KG1 (cell line): ENCODE measurements at places on chromosomes 5 and 9.
A peak's percentile ranks its signal among the peaks of the same experiment; 100 is the strongest.

DNA sequence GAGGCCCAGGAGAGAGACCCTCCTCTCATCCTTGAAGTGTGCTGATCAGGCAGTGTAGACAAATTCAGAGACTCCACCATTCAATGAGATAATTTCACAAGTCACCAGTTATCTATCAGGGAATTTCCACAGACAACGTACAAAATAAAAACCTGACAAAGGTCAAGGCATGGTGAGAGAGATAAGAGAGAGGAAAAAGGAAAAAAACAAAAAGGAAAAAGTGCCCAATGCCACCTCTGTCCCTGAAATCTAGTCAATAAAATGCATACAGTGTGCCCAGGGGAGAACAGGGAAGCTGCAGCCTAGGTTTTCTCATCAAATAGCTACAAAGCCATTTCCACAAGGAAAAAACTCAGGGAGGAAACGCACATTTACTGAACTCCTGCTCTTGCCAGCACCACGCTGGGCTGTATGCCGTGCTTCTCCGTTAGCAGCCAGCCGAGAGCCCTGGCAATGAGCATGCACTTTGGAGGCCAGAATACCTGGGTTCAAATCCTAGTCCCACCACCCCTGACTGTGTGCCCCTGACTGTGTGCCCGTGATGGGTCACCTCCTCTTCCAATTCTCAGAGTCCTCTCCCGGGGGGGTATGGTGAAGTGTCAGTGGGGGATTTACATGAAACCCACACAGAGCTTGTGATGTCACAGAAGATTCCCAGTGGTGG is 11.6 kb downstream of the WHRN start:
- DNase-seq, result no peak

DNA sequence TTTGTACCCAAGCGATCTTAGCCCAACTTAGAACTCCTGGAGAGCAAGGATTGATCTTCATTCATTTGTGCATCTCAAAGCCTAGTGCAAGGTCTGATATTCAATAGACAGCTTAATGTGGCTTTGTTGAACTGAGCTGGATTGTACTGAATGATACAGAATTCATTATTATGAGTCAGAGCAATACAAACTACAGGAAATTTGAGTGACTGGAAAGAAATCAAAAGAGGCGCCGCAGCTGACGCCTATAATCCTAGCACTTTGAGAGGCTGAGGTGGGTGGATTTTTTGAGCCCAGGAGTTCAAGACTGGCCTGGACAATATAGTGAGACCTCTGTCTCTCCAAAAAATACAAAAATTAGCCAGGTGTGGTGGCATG is 58.6 kb downstream of the ENC1 start:
- DNase-seq, result no peak

- DNase-seq, result no peak
These were observed 54.4 kb downstream of the CCDC192 start for GRCh38 chr5:127757576-127757975.

- no peak for DNase-seq
These were observed 183.0 kb downstream of the CETN3 start for GRCh38 chr5:90226433-90227099.

DNA sequence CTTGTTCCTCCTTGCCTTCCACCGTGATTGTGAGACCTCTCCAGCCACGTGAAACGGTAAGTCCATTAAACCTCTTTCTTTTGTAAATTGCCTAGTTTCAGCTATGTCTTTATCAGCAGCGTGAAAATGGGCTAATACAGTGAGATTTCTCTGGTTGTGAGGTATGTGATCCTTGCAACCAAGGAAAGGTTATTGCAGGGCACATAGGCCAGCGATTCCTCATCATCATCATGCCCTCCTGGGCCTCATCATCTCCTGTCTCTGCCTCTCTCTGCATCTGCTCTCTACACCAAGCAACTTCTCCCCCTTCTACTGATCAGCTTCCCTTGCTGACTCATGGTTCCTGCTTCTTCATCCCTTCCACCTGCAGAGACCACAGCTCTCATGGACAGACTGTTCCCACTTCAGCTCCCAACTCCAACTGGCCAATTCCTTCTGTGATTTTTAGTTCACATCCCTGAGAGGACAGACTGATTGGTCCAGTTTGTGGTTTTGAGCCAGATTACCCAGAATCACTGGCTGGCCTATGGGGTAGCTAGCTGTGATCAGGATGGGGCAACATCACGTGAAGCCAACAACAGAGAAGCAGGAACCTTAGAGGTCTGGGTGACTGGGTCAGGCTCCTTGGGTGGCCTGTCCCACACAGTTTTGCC is 53.1 kb downstream of the LIX1 start:
- DNase-seq, result no peak

DNA sequence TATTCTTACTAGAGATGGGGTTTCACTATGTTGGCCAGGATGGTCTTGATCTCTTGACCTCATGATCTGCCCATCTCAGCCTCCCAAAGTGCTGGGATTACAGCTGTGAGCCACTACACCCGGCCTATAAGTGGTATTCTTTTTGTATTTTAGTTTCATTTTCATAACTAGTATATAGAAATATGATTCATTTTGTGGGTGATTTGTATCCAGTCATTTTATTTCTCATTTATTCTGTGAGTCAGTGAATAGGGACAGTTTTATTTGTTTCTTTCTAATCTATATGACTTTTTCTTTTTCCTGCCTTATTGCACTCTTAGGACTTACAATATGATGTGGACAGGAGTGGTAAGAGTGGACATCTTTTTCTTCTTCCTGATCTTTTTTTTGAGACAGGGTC is 112.9 kb downstream of the AOPEP start:
- no peak for DNase-seq

DNA sequence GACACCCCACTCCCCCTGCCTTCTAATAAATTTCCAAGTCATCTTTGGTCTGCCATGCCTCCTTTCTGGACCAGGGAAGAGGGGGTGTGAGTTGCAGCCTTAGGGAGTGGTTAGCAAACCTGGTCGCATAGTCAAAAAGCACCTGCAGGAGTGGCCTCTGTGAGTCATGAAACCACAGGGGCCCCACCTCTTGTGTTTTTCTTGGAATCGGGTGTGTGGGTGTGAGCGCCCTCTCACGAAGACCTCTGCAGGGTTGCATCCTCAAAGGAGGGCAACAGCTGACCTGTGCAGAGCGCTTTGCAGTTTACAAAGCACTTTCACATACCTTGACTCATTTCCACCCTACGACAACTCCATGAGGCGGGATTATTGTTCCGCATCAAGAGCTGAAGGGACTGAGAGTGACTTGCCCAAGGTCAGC is 36.8 kb upstream of the TEX48 start:
- no peak for DNase-seq

GRCh38 chr9:133377721-133378216 is 1.6 kb downstream of the STKLD1 start:
- DNase-seq, result no peak

DNA sequence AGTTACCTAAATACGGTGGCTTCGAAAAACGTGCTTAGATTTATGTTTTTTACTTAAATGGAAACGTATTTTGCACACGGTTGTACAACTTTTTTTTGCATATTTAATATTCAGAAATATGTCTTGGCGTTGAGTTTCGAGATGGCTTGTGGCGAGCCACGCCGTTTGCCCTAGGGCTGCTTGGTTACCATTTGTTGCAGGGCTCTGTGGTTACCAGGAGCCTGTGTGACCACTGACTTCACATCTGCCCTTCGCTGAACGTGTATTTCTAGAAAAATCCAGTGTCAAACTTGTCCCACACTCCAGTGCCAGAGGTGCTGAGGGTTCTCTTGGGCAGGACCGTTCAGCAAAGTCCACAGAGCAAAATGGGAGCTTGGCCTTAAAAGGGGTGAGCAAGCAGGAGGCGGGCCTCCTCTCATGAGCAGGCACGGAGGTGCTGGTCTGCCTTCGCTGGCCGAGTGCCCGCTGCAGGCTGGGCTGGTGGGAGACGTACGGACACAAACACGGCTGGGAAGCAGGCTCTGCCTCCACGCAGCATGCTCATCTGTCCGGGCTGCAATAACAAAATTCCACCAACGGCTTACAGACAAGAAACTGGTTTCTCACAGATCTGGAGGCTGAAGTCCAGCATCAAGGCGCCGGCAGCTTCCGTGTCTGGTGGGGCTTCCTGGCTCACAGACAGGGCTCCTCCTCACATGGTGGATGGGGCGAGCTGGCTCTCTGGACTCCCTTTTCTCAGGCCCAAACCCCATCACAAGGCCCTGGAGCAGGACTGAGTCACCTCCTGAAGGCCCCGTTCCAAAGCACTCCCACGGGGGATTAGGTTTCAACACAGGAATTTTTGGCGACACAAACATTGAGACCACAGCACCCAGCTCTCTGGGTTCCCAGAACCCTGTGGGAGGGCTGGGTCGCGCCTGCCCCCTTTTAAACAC is 5.4 kb downstream of the MRPL36 start:
- DNase-seq, result no peak

DNA sequence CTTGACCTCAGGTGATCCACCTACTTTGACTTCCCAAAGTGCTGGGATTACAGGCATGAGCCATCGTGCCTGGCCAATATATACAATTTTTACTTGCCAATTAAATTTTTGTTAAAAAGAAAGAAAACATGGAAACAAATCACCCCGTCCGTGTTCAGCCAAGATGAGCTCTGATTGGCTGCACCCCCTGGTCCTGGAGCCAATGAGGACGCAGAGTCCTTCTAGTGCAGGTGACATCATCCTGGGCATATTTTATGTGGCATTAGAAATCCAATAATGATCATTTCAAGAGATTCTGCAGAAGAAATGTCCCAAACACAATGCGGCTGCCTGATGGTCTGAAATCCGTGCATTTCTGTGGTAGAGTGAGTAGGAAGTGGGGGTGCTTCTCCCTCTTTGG is 159.5 kb downstream of the GAPVD1 start:
- no peak for DNase-seq

- no peak for DNase-seq
These were observed 33.9 kb downstream of the UNC13B start for GRCh38 chr9:35195683-35196082.

GRCh38 chr5:125175348-125176004 is 429.0 kb upstream of the ZNF608 start:
- DNase-seq, result no peak

- no peak for DNase-seq
These were observed 175.8 kb upstream of the GAS1 start for GRCh38 chr9:87122947-87123685.

DNA sequence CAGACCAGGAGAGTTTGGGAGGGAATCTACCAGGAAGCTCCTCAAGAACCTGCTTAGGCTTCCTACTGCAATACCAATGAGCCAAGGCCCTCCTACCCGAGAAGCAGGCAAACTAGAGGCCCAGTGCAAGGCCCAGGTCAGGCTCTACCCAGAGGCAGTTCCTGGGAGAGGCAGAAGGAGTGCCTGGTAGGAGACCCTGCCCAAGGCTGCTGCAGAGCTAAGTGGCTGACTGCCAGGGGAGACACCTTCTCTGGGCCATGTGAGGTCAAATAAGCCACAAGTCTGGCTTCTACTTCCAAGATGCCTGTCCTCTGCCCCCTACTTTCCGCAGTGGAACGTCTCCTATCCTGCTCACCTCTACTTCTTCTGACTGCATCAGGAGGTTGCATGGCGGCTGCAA is 17.8 kb downstream of the ACSL6 start:
- no peak for DNase-seq

DNA sequence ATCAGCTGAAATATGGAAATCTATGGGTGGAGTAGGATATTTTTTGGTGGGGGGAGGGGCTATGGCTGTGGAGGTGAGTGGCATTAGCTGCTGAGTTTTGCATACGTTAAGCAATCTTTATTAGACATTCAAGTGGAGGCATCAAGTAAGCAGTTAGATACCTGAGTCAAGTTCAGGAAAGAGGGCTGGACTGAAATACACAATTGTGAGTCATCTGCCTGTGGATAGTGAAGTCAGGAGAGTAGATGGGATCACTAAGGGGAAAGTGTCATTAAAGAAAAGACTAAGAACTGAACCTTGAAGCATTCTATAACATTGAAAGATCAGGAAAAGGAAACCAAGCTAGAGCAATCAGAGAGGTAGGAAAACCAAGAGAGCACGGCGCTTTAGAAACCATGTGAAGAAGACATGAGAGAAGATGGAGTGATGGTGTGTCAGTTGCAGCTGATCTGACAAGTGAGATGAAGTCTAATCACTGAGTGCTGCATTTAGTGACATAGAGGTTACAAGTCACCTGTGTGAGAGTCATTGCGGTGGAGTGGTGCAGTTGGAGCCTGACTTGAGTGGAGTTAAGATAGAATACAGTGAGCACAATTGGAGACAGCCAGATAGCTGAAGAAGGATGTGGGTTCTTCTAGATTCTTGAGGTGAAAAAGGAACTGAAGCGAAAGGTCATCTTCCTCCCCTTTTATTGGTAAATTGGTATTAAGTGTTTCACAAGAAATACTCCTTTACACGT is 88.7 kb downstream of the PIP5K1B start:
- no peak for DNase-seq

GRCh38 chr9:79663300-79663699 is 91.5 kb downstream of the TLE4 start:
- DNase-seq, result no peak

GRCh38 chr9:131609099-131609830 is 63.9 kb downstream of the PRRT1B start:
- DNase-seq, result no peak

GRCh38 chr9:21070171-21070571 is 7.6 kb downstream of the IFNB1 start:
- DNase-seq, result no peak

- DNase-seq, result no peak
These were observed 33.0 kb downstream of the ZDHHC11B start for GRCh38 chr5:751496-751895.

DNA sequence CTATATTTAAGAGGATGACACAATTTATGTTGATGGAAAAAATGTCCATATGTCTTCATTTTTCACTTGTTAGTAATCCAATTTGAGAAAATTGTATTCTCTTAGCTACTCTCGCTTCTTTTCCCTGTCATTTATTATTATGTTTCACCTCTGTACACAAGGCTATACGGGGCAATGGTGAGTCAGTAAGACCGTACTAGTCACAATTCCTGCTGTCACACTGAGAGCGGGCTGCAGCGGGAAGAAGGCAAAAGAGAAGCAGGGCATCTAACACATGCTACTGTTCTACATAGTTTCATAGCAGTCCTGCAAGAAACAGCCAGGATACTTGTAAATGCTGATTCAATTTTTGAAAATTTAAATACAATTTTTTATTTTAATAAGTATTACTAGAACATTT is 23.3 kb upstream of the PRDM9 start:
- DNase-seq, result no peak

GRCh38 chr9:127109212-127109711 is 13.2 kb downstream of the ANGPTL2 start:
- DNase-seq, result no peak

DNA sequence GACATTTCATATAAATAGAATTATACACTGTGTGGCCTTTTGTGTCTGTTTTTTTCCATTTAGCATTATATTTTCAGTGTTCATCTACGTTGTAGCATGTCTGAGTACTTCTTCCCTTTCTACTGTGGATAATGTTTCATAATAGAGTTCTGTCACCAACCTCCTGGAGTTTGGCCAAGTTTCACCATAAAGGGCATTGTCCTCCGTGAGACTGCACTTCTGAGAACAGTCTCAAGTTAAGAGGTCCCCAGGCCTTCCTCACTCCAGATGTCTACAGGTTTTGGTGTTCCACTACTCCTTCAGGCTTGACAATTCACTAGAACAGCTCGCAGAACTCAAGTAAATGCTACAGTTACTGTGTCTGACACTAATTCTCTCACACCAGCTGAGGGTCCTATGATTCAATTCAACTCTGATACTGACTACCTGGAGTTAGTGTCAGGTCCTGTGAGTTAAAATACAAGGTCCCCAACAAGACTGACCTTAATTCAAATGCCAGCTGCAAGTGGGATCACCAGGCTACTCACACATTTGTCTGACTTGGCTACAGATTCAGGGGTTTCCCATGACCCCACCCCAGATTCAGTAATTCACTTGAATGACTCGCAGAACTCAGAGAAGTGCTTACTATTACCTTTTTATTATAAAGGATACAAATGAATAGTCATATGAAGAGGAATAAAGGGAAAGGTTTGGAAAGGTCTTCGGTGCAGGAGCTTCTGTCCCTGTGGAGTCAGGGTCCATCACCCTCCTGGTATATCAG is 31.1 kb downstream of the SLC35A4 start:
- peak; percentile 1 for DNase-seq
